ENCODE measurements at places on chromosomes 3 and 15. TPM values are rescaled to one million over a fixed set of nuclear protein-coding genes. Genes with fewer than 3 reads are reported as not detected.

C2CD4B gene
- 3.2 TPM for total RNA-seq

IL17RE gene
- total RNA-seq: 71.1 TPM

MESP1 gene
- total RNA-seq: 1.7 TPM

CHRNA7 gene
- total RNA-seq: 1.3 TPM

DPPA4 gene
- total RNA-seq: not detected

Data from lower leg skin (tissue), 4 donors.